ENCODE measurements at places on chromosomes 13 and 19.

DNA sequence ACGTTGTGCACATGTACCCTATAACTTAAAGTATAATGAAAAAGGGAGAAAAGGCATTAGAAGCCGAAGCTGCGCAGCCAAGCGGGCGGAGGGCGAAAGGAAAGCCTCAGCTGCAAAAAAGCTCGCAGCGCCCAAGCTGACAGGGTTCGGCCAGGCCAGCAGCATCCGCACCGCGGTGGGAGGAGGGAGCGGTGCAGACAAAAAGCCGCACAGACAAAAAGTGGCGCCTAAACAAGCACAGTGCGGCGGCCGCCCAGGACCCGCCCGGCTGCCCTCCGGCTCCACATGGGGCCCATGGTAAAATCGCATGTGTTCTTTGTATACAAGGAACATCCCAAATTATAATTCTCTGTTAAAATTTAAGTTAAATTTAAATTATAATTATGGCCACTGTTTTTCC lies 42.4 kb downstream of the PSG3 start:
- DNase-seq: no peak

- no peak for DNase-seq
Measured at GRCh38 chr13:65292488-65292901, 1937.6 kb downstream of the PCDH9 start.

- DNase-seq: no peak
Measured at GRCh38 chr13:111424134-111424533, 103.7 kb downstream of the TEX29 start.

DNA sequence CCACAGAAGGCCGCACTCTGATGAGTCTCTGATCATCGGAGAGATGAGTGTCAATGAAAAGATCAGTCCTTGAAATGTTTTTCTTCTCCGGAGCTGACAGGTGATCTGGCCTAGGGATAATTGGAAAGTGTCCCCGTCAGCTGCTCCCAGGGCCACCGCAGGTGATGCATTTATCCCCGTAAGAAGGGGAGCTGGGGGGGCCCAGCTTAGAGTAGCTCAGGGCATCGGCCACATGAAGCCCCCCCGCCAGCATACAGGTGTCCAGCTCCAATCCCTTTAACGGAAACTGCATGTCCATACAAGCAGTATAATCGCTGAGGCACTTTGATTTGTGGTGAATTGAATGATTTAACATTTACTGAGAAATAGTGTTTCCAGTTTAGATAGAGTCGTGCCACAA lies 27.7 kb downstream of the ATP4B start:
- DNase-seq: no peak

- peak; percentile 60 for DNase-seq
Measured at GRCh38 chr13:113951246-113951999, 22.5 kb downstream of the C13orf46 start.

DNA sequence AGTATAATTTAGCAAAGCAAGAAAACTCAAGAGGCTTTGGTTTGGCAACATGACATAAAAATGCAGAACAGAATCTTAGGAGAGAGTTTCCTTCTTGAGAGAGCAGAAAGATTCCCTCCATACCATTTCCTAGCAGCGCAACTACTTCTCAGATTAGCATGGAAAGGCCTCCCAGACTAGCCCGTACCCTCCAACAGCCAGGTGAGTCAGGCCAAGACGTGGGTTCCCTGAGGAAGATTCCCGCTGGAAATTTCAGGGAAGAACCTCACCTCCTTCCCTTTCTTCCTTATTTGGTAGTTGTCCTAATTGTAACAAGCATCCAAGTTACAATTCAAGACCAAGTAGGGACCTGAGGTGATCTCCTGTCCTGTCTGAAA lies 12.3 kb downstream of the COL4A2 start:
- no peak for DNase-seq

DNA sequence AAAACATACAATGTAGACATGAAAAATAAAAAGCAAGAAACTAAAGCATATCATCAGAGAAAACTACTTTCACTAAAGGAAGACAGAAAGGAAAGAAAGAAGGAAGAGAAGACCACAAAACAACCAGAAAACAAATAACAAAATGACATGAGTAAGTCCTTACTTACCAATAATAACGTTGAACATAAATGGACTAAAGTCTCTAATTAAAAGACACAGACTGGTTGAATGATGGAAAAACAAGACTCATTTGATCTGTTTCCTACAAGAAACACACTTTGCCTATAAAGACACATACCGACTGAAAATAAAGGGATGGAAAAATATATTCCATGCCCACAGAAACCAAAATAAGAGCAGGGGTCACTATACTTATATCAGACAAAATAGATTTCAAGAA lies 46.0 kb downstream of the RB1 start:
- DNase-seq: no peak

DNA sequence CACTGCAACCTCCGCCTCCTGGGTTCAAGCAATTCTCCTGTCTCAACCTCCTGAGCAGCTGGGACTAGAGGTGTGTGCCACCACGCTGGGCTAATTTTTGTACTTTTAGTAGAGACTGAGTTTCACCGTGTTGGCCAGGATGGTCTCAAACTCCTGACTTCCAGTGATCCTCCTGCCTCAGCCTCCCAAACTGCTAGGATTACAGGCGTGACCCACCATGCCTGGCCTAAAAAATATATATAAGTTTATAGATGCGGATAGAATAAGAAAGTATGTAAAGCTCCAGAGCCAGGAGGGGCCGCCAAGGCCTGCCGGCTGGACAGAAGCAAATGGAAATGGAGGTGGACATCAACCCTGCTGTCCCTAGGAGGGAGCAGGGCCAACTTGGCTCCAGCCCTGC lies 66.0 kb downstream of the COL4A1 start:
- DNase-seq: no peak

DNA sequence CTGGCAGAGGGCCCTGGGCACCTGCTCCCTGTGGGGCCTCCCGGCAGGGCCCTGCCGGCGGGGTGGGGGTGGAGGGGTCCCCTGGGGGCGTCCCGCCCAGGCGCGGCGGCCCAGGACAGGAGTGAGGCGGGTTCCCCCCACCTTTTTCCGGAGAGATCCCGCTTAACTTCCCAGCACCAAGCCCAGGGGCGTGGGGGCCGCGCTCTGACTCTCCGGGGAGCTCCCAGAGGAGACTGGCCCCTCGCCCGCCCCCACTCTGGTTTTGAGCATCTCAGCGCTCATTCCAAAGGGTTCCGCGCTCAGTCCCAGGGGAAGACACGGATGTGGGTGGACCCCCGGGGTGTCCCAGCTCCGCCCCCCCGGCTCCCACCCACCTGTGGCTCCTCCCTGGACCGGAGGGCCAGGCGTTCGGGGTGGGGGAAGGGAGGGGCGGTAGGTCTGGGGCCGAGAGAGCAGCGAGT lies 476 bp downstream of the C2CD4C start:
- DNase-seq: no peak

GRCh38 chr13:61608138-61608537 lies 192.5 kb upstream of the PCDH20 start:
- no peak for DNase-seq

DNA sequence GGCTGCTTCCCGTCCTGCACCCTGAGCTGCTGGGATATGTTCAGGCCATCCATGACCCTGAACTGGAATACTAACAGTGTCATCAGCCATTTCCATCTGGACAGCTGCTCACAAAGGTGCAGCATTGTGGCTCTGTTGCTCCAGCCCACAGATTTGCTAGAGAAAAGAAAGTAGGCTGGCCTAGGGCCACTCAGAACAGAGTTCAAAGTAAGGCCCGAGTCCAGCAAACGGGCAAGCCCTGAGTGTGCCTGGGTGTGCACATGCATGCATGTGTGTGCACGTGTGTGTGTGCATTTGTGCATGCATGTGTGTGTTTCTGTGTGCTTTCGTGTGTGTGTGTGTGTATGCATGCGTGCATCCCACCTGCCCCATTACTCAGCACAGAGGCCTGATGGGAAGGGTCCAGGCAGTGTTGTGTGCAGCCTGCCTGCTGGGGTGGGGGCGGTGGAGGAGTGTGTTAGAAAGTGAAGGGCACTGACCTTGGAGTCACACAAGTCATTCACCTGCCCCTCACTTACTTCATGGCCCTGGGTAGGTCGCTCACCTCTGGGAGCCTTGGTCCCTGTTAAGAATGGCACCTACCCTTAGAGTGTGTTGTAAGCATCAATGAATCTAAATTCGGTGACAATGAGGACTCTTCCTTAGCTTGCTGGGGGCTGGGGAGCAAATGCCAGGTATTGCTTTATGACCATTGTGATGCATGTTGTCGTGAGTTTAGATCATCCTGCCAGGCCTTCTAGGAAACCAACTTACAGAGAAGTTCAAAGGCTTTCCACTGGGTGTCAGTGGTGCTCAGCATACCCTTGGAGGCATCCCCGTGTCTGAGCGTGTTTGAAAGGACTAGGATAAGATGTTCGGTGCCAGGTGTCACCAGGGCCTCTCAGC lies 53.2 kb downstream of the GPR12 start:
- DNase-seq: peak; percentile 6

DNA sequence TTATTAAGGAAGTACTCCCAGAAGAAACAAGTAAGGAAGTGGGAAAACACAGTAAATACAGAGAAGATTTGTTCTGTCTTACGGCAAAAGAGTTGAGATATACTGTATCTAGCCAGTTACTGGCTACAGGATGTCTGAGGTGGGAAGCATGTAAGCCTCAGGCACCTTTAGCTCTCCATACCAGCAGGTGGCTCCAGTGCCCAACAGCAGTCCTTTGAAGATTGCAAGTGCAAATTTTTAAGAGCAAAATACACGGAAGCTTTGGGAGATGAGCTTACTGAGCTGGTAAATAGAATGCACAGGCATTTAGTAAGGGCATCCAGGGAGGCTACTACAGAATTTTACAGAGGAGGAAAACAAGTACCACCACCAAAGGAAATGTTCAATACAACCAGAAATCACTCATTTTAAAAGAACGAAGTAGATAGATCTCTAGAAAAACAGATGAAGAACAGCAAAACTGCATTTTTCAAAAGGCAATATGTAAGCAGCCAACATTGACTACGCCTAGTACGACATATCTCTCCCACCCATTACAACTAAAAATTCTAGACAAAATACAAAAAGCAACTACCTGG lies 57.9 kb upstream of the VSTM2B start:
- DNase-seq: peak; percentile 8

DNA sequence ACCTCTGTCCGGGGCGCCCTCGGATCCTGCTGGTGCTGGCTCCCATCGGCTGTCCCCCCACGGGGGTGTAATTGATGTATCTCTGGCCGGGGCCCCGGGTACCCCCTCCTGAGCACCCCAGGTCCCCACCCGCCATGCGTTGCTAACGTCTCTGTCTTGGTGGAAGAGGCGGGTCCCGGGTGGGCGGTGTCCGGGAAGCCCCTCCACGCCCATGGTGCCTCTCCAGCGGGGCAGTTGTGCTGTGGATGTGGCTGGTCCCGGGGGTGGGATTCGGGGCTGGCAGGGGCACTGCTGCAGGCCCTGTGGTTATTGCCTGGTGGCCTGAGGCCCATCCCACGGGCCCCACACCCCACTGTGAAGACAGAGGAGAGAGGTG lies 4.9 kb downstream of the DIRAS1 start:
- no peak for DNase-seq

- no peak for DNase-seq
Measured at GRCh38 chr19:48922548-48923490, 10.7 kb upstream of the DHDH start.

DNA sequence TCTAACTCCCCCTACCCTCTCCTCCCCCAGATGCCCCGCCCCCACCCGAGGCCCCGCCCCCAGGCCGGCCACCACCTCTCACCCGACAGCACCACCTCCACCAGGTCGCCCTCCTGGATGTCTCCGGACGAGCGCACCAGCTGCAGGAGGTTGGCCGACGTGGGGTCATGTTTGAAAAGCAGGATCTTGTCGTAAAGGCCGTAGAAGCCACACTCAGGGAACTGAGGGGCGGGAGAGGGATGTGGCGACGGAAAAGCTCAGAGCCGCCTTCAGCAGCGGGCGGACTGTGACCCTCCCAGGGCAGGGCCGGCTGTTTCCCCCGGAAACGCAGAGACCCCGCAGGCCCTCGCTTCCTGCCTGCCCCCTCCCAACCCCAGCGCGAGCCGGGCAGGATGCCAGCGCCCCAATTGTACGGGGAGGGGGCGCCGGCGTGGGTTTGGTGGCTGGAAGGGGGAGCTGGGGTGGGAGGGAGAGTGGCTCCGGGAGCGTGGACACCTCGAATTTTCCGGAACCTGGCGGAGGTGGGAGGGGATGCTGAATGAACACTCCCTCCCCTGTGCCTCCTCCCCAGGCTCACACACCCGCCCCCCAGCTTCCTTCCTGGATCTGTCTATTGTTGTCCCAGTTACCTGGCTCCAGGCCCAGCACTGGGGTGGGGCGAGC lies 3.0 kb downstream of the PRKD2 start:
- peak; percentile 78 for DNase-seq

GRCh38 chr19:19578252-19578651 lies 40.2 kb downstream of the CILP2 start:
- no peak for DNase-seq

DNA sequence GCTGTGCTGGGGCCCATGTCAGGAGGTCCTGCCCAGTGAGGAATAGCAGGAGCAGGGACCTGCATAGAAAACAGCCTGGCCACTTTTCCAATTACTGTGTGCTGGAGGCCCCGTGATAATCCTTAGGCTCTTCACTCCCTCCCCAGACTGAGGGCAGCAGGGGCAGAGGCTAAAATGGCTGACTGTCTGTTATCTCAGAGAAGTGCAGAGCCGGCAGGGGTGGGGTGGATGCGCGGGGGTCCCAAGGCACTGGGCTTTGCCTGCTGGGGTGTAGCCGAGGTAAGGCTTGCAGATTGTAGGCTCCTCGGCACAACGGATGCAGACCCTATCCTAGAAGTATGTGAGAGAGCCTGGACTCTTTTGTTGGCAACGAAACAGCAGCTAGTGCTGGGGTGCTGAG lies 1064.1 kb downstream of the OLFM4 start:
- no peak for DNase-seq

DNA sequence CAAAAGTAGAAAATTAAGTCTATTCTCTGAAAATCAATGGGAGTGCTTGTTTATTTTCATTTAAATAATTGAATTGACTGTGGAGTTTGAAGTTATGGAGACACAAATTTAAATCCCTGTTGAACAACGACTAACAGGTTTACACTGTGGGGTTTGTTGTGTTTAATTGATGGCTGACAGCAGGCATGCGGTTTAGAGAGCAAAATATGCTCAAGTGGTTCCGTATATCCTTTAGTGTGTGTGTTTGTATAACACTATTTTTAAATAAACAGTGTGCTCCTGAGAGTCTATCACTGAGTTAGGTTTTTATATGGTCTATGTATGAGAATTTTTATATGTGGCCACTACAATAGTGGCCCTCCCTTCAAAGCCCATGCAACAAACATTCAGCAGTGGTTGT lies 332.0 kb downstream of the GPC6 start:
- no peak for DNase-seq

GRCh38 chr19:30228835-30229524 lies 143.2 kb upstream of the ZNF536 start:
- no peak for DNase-seq

DNA sequence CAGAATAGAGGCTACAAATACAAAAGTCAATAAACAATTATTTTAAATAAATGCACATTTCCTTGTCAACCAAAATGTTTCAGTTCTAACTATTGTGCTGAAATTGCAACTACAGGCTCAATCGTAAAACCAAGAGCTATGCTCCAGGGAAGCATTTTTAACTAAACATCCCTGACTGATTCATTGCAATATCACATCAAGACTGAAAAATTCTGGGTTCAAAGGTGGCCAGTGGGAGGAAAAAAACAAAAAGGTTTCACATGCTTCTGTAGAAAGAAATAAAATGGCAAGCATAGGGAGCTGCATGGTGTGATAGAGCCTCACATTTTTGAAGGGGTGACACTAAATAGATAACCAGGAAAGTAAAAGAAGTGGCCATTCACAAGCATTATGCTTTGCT lies 862.8 kb downstream of the PCDH9 start:
- no peak for DNase-seq

GRCh38 chr19:55549500-55550320 lies 4.4 kb upstream of the SBK3 start:
- DNase-seq: no peak

GRCh38 chr19:42207767-42208271 lies 9.7 kb downstream of the DEDD2 start:
- DNase-seq: no peak

- DNase-seq: no peak
Measured at GRCh38 chr13:20559659-20560356, 7.1 kb upstream of the IFT88 start.
